MV-4-11 (cell line): ENCODE measurements at places on chromosomes 5 and 9.

DNA sequence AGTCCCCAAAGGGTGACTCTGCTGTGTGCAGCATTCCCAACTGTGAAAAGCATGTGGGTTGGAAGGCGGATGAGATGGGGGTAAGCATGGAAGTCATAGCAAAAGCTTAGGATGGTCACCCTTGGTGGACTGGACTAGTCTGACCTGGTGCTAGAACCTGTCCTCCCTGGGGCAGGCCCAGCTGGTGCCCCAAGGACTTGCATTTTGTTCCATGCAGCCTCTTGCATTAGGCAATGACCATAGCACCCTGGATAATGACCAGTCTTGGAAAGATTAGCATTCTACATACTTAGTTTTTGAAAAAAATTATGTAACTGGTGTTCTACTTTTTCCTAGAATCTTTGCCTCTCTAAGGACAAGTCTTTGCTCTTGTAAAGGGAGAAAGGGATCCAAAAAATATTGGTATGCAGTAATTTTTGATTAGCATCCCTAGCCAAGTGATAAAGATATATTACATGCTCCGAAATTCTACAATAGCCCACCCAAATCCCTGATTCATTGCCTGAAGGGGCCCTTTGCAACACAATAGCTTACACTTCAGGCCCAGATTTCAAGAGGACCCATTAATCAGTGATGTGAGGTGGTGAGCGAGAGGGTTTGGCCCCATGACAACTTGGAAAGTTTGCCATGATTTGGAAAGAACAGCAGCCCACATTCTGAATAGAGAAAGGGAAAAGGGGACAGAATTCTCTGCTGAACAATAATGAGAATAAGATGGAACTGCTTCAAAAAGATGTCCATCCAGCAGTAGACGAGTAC is 93.3 kb upstream of the CD180 start:
- no peak for DNase-seq

DNA sequence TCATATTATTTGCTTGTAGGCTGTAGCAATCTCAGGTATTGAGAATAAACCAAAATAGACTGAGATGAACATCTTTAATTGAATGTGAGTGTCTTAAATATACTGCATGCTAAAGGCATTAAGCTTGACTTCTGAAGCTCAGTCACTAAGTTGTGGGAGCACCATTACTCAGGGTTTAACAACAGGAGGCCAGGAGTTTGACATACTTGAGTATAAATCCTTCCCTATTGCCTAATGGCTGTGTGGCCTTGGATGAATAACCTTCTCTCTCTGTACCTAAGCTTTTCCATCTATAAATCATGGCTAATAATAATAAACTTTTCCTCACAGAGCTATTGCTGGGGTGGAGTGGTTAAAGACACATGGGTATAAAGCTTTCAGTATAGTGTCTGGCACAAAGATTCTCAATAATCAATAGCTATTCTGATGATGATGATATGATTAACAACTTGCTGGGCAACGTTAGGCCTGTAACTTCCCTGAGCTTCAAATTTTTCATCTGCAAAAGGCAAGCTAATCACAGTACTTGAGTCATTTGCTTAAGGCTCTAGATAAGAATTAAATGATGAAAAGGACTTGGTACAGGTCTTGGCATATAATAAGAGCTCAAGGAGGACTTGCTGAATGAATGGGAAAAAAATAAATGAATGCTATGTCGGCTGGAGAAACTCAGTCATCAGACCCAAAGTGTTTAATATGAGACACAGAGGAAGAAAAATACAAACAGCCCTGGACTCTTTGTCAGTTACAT is 174.0 kb upstream of the IL12B start:
- no peak for DNase-seq

- DNase-seq = no peak
These were observed 243.6 kb downstream of the PBX3 start for GRCh38 chr9:125990793-125991220.

GRCh38 chr5:9765419-9766140 is 135.4 kb upstream of the TAS2R1 start:
- DNase-seq = no peak

DNA sequence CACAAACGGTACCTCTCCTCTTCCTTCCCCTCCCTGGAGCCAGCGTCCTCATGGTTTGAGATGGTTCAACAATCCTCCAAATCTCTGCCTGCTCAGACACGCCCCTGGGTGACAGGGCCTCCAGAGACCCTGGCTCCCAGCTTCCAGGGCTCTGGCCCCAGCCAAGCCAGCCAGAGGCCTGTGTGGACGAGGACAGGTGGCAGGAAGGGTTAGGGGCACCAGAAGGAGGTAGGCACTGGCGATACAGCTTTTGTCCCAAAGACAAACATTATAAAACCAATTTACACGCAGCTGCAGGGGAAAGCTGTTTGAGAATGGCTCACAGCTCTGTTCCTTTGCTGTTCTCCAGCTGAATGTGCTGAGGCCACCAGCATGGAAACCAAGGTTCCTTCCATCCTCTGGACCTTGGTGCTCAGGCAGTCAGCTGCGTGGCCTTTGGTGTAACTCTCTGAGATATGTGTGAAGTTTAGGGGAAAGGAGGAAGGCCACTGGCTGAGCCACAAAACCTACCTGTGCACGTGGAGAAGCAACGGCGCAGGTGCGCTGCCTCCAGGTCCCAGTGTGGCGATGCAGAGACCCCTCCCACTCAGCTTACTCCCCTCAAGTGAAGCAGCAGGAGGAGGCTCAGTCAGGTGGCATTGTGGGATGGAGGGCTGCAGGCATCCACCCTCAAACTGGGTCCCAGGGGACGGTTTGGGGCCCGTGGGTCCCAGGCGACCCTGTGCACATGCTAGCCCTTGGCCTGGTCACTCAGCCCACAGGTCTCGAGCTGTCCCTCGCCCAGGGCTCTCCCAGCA is 4.3 kb upstream of the QRFP start:
- DNase-seq = no peak

DNA sequence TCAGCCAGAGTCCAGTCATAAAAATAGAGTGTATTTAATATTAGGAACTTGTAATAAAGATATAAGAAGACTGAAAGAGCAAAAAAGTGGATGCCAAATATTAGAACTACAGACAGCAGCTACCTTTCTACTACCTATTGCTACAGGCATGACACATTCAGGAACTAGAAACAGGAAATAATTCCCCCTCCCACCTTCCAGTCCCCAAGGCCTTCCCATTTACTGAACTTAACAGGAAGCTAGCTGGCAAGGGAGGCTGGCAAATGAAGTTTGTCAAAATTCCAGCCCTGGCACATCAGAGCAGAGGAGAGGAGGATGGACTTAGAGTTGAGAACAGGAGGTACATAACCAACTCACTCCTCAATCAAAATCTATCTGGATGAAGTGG is 50.2 kb upstream of the RIC1 start:
- DNase-seq = no peak

DNA sequence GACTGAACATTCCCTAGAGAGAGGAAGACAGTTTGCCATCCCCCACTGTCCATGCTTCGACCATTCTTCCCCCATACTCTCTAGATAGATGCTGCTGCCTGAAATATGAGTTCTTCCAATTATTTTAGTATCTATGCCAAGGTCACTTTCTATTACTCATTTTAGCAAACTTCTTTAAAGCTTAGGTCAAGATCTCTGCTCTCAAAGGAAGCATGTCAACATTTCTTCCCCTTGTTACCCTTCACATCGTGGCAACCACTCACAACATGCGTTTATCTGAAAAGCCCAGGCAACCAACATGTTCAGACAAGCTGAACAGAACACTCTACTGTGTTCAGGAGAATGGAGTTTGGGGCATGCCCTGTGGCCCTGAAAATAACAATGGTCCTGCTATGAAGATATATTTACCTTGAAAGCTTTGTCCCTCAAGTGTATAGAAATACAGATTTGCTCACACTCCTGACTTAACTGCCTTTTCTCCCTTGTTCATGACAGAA is 138.4 kb upstream of the KIF2A start:
- DNase-seq = no peak

GRCh38 chr9:75669721-75670120 is 220.8 kb upstream of the PCSK5 start:
- no peak for DNase-seq

DNA sequence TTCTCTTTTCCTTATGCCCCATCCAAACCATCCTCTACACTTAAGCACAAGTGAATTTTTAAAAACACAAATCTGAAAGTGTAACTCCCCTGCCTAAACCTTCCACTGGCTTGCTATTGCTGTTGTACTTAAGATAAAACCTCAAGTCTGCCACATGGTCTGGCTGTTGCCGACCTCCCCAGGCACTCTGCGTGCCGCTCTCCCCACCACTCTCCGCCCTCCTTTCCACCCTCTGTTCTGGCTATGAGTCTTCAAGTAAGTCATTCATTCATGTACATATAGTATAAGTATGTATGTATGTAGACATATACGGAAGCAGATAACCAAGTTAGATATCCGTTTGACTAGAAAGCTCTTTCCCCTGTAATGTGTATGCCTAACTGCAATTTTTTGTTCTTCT is 94.7 kb upstream of the ANKRD55 start:
- no peak for DNase-seq
